ENCODE measurements at places on chromosomes 1 and 21.

- DNase-seq = no peak
These were observed 1.5 kb downstream of the RPS6KA1 start for GRCh38 chr1:26530895-26531598.

DNA sequence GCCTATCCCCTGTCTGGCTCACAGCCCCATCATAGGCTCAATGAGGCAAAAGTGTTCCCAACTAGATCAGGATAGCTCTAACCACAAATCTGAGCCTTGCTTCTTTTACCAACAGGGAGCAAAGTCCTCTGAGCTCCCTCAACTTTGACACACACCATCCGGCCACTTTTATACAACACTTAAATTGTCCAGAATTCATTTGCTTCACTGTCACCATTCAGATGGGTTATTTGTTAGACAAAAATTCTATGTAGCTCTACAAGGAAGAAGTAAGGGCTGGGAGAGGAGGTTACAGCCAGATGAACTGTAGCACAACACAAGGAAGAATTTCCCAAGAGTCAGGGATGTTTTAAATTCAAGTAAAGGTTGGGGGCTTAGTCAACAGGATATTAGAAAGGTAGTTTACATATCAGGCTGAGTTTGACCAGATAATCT, 50.8 kb downstream of the TGFBR3 start:
- no peak for DNase-seq

- no peak for DNase-seq
These were observed 746.9 kb upstream of the ADGRL2 start for GRCh38 chr1:81053826-81054225.

GRCh38 chr21:44548922-44549321, 2.4 kb downstream of the KRTAP10-2 start:
- DNase-seq = no peak

DNA sequence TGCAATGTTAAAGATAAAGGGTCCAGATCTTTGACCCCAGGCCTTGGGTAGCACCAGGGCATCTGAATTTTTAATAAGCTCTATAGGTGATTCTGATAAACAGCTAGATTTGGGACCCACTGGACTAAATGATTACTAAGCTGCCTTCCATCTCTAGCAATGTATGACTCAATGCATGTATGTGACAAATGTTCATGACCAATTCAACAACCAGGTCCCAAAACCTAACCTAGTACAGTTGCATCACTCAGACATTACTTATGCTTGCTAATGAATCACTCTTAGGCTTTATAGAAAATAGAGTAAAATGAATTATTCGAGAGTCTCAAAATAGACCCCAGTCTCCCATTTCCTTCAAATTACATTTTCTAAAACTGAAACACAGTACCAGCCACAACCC, 35.5 kb downstream of the RCAN1 start:
- DNase-seq = no peak

- no peak for DNase-seq
These were observed 6.6 kb downstream of the TXLNA start for GRCh38 chr1:32186077-32186476.

- no peak for DNase-seq
These were observed 77.0 kb downstream of the MORN1 start for GRCh38 chr1:2314273-2314802.

DNA sequence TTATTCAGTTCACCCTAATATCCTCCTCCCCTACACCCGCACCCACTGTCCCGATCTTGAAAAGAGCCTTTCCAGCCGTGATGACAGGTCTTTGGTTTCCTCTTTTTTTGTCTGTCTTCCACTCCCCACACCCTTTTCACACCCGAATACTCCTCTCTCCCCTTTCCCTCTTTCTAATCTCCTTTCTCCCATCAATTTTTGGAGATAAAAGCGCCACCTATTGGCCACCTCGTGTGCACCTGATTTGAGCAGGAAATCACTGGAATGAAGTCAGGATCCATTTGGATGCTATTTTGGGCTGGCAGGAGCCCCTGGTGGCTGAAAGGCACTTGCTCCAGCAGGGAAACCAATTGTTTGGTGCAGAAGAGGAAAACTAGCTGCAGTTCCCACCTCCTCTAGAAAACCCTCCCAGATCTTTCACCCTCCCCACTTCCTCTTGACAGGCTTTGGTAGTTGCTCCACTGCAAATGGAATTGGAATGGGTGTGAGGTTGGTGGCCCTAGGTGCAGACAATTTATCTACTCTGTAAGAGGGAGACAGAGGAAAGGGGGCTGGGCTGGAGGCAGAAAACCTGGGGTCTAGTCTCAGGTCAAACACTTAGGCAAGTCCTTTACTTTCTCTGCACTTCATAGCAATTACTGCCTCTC, 8.4 kb downstream of the FOXE3 start:
- no peak for DNase-seq

GRCh38 chr1:29708796-29709703, 472.7 kb downstream of the PTPRU start:
- DNase-seq = no peak

- no peak for DNase-seq
These were observed 11.9 kb upstream of the NIBAN1 start for GRCh38 chr1:184986250-184986649.

- DNase-seq = no peak
These were observed 10.4 kb downstream of the CAMTA1 start for GRCh38 chr1:6795661-6796060.

- DNase-seq = no peak
These were observed 29.9 kb downstream of the CHML start for GRCh38 chr1:241610056-241610815.

DNA sequence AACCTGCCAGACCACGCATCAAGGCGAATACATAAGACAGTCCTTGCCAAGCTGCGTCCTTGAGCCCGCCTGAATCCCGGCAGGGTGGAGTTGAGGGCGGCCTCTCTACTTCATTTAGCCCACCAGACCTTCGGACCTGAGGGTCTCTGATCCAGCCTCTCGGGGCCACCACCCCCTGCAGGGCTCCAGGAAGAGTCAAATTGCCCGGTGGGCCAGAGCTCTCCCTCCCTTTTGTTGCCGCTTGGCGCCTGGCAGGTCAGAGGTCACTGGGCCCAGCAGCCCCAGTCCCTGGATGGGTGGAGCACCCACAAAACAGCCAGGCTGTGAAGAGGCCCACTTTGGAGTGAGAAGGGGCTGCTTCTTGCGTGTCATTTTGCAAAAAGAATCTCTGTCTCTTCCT, 9.0 kb downstream of the GNG4 start:
- no peak for DNase-seq

GRCh38 chr1:229116114-229116513, 154.8 kb upstream of the RAB4A start:
- DNase-seq = no peak

- DNase-seq = no peak
These were observed 44.7 kb downstream of the ABCG1 start for GRCh38 chr21:42263591-42264131.

DNA sequence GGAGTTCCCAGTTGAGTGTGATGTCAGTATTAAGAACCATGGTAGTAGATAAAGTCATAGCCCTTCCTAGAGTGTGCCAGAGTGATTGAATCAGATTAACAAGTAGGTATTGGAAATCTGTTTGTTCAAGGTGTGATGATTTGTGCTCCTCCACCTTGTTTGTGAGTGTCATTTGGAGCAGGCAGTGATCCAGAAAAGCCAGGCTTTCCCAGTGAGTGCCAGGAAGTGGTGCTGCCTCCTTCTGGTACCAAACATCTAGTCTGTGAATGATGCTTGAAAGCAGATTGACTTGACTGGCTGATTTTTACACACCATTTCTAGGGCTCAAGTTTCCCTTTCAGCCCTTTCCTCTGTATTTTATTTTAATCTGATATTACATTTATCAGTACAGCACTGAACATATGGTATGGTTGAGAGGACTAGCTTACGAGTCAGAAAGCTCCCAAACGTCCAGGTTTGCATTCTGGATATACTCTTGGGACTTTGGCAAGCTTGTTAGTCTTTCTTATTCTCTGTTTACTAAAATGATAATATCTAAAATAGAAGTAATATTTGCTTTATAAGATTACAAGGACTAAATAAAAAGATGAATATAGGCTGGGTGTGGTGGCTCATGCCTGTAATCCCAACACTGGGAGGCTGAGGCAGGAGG, 100.7 kb downstream of the PATJ start:
- no peak for DNase-seq

DNA sequence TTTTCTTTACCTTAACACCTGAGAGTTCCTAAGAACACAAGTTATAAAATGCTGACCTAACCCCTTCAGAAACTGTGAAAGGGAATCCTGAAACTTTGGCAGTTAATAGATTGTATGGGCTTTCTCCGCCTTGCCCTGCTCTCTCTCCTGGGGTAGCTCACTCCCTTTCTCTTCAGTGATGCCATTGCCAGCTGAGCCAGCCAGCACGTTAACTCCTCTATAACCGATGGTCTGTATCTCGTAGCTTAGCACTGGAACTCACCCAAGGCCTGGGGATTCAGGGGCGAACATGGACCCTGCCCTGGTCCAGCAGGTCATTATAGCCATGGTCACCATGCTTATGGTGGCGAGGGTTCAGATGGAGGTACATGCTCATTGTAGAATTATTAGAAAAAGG, 40.7 kb downstream of the TRAPPC10 start:
- DNase-seq = no peak

GRCh38 chr1:226111098-226111882, 48.8 kb downstream of the H3-3A start:
- DNase-seq = no peak

GRCh38 chr1:14804626-14805025, 206.1 kb downstream of the KAZN start:
- no peak for DNase-seq

- DNase-seq = no peak
These were observed 389 bp downstream of the SEMA6C start for GRCh38 chr1:151146072-151146411.

- DNase-seq = peak; percentile 77
These were observed 11.4 kb downstream of the FAM229A start for GRCh38 chr1:32350785-32351398.

- no peak for DNase-seq
These were observed 9.4 kb upstream of the S100A8 start for GRCh38 chr1:153400244-153400643.

DNA sequence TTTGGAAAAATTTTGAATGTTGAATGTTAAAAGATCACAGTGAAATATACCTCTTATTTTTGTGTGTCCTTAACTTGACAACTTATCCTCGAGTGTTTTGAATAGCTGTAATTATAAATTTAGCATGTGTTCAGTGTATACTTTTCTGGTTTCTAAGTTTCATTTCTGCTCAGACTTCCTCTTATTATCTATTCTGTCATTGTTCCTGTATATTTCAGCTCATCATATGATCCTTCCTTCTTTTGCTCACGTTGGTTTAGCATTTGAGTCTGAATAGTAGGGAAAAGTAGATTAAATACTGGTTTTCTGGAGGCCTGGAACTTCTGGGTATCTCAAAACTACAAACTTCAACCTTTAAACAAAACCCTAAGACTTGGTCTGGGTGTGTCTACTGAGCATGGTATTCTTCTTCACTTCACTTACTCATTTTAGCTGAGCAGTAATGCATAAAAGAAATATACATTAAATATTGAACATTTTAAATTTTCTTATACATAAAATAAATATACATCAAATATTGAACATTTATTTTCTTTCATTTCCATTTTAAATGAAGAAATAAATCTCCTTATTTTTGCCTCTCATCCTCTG, 3.3 kb upstream of the ATP6V1G3 start:
- no peak for DNase-seq

- DNase-seq = no peak
These were observed 89.6 kb downstream of the RERE start for GRCh38 chr1:8727809-8728213.

GRCh38 chr1:157137046-157137407, 1.2 kb downstream of the ETV3 start:
- DNase-seq = no peak

DNA sequence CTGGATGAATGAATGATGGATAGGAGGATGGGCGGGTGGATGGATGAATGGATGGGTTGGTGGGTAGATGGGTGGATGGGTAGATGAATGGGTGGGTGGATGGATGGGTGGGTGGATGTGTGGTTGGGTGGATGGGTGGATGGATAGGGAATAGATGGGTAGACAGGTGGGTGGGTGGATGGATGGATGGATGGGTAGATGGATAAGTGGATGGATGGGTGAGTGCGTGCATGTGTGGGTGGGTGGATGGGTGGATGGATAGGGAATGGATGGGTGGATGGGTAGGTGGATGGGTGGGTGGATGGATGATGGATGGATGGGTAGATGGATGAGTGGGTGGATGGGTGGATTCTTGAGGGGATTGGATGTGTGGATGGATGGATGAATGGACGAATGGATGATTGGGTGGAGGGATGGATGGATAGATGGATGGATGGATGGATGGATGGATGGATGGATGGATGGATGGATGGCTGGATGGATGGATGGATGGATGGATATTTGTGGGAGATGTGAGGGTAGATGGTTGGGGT, 68.7 kb downstream of the SDC3 start:
- DNase-seq = no peak

DNA sequence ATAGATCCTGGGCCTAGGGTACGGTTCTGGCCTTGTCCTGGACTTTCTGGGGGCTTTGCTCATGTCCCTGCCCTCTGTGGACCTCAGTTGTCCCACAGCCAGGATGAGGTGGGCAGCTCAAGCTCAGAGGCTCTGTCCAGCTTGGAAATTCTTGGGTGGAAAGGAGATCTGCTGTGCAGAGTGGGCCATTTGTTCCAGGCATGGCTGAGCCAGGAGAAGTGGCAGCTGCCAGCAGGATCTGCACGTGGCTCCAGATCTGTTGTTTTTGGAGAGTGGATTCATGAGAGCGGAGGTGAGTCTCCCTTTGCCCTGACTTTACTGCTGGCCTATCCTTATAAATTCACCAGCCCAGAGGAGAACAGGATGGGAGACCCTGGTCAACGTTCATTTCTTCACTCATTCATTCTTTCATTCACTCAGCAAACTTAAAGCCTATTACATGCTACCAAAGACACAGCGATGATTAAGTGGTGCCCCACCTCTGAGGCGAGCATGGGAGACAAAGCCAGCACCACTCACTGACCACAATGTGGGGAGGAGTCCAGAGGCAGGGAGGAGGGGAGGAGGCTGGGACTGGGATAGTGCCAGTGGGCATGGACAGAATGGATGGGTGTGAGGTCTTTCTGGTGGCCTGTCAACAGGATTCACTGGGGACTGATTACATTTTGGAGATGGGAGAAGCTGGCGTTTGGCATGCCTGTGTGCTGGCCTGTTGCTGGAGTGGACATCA, 205.1 kb downstream of the TRABD2B start:
- DNase-seq = no peak
